ENCODE measurements at places on chromosomes 4 and X.

GRCh38 chr4:20773144-20773997 lies 73.1 kb downstream of the PACRGL start:
- peak; percentile 26 for DNase-seq

DNA sequence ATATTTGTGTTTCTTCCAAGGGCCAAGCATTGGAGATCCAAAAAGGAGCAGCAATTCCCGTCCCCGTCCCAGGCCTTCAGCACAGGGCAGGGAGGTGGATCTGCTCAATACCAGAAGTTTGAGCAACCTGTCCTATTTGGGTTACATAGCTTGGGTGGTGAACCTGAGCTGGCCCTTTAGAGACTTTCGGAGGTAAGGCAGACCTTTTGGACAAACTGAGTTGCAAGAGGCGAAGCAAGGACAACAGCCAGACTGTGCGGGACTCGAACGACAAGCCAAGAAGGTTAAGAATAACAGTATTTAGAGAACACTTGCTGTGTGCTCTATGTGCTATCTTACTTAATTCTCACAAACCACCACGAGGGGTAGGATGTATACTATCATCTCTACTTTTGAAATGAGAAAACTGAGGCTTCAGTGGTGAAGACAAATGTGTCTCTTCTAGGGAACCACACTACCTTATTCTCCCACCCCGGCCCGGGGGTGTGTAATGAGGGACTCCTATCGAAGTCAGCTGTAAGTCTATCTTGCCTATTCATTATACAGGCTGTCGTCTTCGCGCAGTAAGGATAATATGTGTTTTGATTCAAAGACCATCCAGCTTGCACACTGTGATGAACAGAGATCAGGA lies 1.3 kb downstream of the NOP14 start:
- DNase-seq: peak; percentile 84

DNA sequence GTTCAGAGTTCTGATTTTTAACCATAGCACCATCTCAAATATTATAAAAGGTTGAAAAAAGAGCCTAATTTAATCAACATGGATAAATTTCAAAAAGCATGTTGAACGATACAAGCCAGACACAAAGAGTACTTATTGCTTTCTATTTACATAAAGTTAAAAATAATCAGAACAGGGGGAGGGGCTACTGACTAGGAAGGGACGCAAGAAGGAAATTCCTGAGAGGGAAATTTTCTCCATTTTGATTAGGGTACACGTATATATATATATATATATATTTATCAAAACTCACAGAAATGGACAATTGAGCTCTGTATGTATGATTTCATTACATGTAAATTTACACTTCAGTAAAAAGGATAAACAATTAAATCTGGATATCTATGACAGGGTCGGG lies 482 bp upstream of the MBTPS2 start:
- DNase-seq: no peak

DNA sequence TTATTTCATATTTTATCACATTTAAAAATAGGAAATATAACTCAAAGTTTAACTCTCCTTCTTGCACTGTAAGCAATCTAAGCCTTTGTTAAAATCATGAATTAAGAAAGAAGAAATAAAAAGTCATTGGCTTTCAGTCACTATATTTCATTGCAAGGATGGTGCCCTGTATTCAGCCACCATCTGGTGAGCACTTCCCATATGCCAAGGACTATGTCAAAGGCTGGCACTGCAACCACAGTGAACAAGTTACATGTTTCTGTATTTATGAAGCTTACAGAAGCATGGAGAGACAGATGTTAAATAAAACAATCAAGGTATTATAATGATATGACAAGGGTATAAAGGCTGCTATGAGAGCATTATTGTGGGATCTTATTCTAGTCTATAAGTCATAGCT lies 68.6 kb downstream of the PRKG2 start:
- no peak for DNase-seq

GRCh38 chr4:86421461-86421860 lies 61.6 kb upstream of the MAPK10 start:
- DNase-seq: no peak

DNA sequence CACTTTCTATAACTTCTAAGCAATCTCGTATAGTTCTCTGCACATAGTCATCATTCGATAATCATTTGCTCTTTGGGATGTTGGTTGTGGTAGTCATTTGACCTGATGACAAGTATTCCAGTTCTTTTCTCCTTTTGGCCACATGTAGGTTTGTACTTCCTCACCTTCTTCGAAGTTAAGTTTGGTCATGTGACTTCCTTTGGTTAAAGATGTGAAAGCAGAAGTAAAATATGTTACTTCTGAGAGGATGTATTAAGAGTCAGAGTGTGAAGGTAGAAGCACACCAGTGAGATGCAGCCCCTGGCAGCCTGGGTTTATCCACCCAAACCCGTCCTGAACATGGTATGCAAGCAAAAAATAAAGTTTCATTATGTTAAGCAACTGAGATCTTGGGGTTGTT lies 48.9 kb upstream of the ZNF518B start:
- no peak for DNase-seq

Data from stimulated activated CD4-positive, alpha-beta T cell treated with anti-CD3 and anti-CD28 coated beads, Interleukin-15, amount 100 ng/mL, for 24 hours (primary cell).